ENCODE measurements at places on chromosomes 16 and 17.

- DNase-seq: peak; percentile 41
These were observed 821 bp downstream of the SOCS7 start for GRCh38 chr17:38352245-38353085.

DNA sequence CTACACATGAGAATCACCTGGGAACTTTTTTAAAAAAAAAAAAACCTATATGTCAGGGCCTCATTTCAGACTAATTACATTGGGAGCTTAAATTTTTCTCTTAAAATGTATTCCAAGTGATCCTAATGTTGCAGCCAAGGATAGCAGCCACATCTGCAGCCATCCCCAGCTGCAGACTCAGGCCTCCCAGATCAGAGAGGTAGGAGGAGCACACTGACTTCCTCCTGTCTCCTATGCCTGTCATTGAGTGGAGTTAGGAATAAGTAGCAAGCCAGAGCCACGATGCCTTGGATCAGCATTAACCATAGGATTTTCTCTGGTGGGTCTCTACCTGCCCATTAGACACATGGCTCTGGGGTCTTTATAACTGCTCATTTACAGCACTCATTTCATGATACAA lies 463.5 kb downstream of the HS3ST4 start:
- DNase-seq: no peak

- DNase-seq: no peak
These were observed 20.9 kb upstream of the MPRIP start for GRCh38 chr17:17021194-17021863.

DNA sequence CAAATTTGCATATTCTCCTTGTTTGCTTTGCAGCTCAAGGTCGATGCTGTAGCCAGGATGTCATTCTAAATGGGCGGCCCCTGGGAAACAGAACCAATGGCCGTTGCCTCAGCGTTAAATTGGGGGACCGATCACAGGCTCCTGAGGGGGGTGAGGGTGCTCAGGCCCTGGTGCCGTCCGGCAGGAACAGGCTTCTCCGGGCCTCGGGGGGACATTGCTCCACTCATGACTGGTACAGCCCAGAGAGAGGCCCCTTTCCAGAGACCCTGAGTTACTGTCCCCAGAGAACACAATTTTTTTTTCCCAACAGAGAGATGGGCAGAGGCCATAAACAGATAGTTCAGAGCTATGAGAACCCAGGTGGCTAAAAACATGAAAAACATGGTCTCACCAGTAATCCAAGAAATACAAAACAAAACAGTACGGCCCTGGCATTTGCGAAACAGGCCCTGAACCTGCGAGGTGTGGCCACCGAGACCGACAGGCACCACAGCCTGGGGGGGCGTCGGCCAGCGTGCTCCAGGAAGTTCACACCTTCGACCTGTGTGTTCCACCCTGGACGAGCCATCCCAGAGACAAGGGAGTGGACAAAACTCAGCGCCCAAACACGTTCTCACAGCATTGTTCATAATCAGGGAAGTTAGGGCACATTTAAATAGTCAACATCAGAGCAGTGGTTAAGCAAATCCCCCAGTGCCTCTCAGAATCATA lies 82.8 kb downstream of the METRNL start:
- DNase-seq: no peak

- peak; percentile 86 for DNase-seq
These were observed 14.2 kb downstream of the POLR3K start for GRCh38 chr16:38941-39892.

- DNase-seq: no peak
These were observed 1.4 kb downstream of the PYDC1 start for GRCh38 chr16:31215287-31216162.

GRCh38 chr17:40177275-40177874 lies at the start of gene RAPGEFL1:
TSS of gene RAPGEFL1 (plus strand) at chr17:40177470. CDS start at chr17:40177862, 392 bp downstream.
- no peak for DNase-seq

DNA sequence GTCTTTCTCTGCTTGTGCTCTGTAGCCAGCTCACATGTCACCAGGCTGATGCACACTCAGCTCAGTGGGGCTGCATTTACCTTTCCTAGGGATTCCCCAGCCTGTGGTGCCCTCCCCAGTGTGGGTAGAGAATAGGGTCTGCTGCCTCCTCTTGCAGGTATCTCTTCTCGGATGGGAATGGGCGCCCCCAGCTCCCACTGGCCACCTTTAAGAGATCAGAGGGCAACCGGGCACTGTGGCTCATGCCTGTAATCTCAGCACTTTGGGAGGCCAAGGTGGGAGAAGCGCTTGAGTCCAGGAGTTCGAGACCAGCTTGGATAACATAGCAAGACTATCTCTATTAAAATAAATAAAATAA lies 3.3 kb downstream of the XYLT2 start:
- no peak for DNase-seq

DNA sequence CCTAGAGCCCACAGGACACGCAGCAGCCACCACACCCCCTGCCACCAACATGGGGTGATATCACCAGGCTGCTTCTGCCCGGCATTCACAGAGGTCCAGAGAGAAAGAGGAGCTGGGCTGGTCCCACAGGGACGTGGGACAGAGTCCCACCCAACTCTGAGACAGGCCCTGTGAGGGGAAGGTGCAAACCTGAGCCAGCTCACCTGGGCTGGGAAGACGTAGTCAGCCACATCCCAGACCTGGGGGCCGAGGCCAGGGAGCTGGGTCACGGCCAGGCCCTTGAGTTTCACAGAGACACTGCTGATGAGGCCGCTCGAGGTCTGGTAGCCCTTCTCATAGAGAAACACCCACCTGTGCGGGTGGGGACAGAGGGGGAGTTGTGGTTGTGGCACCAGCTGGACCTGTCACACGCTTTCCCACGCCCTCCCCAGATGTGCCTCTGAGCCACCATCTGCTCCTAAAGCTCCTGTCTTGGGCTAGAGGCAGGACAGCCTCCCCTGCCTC lies 11.2 kb downstream of the P2RX1 start:
- no peak for DNase-seq

DNA sequence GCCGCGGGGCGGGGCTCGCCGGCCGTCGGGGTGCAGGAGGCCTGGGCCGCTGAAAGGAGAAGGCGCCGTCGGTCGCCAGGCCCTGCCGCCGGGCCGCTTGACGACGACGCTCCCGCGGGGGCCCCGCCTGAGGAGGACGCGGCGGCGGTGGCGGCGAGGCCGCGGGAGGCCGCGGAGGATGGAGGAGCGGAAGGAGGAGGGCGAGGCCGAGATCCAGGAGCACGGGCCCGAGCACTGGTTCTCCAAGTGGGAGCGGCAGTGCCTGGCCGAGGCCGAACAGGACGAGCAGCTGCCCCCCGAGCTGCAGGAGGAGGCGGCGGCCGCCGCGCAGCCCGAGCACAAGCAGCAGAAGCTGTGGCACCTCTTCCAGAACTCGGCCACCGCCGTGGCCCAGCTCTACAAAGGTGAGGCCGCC lies 430 bp downstream of the HAPSTR1 start:
- DNase-seq: peak; percentile 57

DNA sequence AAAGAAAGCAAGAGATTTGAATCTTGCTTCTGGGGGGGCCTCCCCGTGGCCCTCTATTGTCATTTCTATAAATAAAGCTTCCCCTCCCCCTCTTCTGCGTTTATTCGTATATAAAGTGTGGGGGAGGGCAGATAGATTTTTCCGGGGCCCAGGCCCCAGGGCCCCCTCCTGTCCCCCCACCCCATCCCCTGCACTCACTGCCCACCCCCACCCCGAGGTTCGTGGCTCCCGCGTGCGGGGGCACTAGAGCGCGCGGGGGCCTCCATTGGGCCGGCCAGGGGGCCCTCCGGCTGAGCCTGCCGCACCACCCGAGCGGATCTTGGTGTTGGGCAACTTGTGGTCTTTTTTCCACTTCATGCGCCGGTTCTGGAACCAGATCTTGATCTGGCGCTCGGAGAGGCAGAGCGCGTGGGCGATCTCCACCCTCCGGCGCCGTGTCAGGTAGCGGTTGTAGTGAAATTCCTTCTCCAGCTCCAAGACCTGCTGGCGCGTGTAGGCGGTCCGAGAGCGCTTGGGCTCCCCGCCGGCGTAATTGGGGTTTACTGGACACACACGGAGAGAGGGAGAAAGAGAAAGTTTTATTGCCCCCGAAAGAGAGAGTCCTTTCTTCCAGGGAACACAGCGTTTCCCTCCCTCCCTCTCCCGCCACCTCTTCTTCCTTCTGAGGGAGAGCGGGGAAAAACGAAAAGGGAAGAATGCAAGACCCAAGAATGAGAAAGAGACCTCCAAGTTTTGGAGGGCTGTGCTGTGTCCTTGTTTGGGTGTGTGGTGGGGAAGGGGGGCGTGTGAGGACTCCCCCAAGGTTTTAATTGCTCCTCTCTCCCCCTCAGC lies 1.5 kb downstream of the HOXB4 start:
- no peak for DNase-seq

GRCh38 chr17:3271072-3271848 lies 26.9 kb downstream of the OR3A1 start:
- no peak for DNase-seq

Data from OCI-LY7 (cell line).